NCI-H345 (cell line): ENCODE measurements at places on chromosomes 3 and 15.

DNA sequence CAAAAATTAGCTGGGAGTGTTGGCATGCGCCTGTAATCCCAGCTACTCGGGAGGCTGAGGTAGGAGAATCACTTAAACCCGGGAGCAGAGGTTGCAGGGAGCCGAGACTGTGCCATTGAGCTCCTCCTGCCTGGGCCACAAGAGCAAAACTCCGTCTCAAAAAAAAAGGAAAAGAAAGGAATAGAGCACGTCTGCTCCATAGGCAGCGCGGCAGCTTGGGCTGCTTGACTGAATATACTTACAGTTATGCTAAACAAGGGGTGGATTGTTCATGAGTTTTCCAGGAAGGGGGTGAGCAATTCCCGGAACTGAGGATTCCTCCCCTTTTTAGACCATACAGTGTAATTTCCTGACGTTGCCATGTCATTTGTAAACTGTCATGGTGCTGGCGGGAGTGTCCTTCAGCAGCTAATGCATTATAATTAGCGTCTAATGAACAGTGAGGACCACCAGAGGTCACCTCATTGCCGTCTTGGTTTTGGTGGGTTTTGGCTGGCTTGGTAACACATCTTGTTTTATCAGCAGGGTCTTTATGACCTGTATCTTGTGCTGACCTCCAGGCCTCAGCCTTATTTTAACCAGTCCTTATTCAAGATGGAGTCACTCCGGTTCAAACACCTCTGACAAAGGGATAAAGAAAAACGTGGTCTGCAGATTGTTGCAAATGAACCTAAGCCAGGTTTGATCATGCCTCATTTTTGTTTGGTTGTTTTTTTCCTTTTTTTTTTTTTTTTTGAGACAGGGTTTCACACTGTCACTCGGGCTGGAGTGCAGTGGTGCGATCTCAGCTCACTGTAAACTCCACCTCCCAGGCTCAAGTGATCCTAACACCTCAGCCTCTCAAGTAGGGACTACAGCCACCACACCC, 24.9 kb upstream of the SENP5 start:
- DNase-seq: no peak

- no peak for DNase-seq
Observed at GRCh38 chr3:48064292-48064829, 48.1 kb upstream of the MAP4 start.

- DNase-seq: no peak
Observed at GRCh38 chr15:33874156-33874555, 94.1 kb upstream of the CHRM5 start.

GRCh38 chr3:136893848-136894443, 31.9 kb downstream of the NCK1 start:
- no peak for DNase-seq

DNA sequence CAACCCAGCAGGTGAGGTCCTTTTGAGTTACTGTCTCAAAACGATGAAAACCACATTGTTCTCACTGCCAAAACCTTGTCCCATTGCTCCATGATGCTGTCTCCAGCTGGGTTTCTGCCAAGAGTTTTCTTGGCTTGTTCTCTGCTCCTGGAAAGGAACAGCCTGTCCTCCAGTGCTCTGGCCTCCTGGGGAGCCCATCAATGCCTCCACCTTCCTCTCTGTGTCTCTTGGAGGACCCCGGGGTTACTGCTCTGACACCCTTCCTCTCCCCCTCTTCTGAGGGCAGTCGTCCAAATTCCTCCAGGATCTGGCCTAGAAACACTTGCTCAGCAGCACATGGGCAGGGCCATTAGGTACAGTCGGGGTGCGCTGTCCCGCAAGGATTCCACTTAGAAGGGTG, 63.9 kb upstream of the RGMA start:
- no peak for DNase-seq
